Left lung (tissue), 14 donors: ENCODE measurements at places on chromosomes 5 and 9.

DNA sequence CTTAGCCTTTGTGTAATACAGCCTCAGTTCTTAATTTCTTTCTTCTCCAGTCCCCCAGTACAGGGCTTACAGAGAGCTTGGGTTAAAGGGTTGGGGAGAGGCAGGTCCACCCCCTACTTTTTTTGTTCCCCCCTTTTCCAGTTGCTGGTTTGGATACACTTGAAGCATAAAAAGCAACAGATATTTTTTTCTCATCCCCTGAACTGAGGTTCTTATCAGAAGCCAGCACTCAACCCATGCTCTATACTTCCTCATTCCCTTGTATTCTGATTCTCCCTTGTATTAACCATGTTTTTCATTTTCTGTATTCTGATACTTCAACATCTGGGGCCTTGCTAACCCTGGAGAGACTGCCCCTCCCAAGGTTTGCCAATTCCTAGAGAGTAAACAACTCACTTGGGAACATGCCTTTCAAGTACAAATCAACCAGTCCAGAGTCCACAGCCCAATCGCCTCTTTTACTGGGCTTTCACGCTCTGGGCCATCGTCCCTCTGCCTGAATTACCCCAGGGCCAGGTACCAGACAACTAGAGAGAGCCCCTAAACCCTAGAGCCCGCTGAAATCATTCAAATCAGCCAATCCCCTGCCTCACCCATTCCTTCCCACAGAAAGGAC lies 333.4 kb upstream of the PUM3 start:
- H3K27ac ChIP-seq = no peak overlapping the region
- no peaks in the 10 kb centered on the region for H3K36me3 ChIP-seq
- no peak for DNase-seq
- H3K27me3 ChIP-seq = peaks cover 17% of the 10 kb centered on the region

DNA sequence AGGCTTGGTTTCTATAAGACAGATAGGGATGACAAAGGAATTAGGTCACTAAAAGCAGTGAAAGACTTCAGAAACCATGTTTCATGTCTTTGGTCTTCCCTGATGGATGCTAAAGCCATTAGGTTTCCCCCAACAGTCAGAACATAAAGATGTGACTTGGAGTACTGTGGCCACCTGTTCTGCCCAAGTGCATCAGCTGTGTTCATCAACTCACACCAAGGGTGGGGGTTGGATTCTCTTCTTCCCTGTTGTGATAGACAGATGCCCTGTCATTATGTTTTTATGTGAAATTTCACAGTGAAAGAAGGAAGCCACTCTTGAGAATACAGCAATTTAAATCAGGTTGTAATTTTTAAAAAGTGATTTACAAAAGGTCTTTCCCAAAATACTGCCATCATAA lies 196.8 kb downstream of the SH3GL2 start:
- no peak overlapping the region for H3K4me3 ChIP-seq
- DNase-seq = no peak
- H3K36me3 ChIP-seq = no peaks in the 10 kb centered on the region
- H3K27me3 ChIP-seq = no peaks in the 10 kb centered on the region
- no peak overlapping the region for H3K27ac ChIP-seq

DNA sequence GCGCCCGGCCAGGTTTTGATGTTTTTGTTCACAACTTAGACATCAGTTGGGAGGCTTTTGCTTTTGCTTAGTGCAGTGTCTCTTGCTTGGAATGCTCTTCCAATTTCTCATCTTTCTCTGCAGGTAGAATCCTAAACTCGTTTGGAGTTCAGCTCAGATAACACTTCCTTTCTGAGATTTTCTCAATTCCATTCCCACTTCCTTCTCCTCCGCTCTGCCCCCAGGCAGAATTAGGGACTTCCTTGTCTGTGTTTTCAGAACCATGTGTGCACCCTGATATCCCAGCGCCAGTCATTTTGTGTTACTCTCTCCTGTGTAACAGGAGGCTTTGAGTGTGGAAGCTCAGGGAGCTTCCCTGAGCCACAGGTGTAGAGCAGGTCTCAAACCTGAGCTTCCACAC lies 171.0 kb downstream of the INSYN2B start:
- H3K4me3 ChIP-seq = no peak overlapping the region
- peaks cover 12% of the 10 kb centered on the region for H3K36me3 ChIP-seq
- H3K27ac ChIP-seq = no peak overlapping the region
- no peak for DNase-seq

DNA sequence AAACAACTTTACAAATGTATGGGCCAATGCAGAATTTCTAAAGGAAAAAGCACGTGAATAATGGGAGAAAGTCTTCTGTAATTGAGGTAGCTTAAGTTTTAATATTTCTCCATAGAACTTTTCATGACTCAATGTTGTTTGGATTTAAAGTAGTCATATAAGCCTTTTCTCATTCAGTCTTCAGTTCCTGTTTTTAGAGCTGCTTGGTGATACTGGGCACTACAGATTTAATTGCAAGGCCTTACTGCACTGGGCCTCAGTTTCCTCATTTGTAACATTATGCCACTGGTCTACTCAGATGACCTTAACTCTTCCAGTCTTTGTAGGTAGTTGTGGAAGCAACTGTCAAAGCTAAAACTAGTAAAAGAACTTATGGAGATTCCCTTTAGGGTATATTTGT lies 60.4 kb downstream of the WDR41 start:
- no peaks in the 10 kb centered on the region for H3K36me3 ChIP-seq
- H3K4me1 ChIP-seq = no peaks in the 10 kb centered on the region
- H3K27ac ChIP-seq = no peak overlapping the region
- no peak overlapping the region for H3K4me3 ChIP-seq
- no peaks in the 10 kb centered on the region for H3K27me3 ChIP-seq

- no peaks in the 10 kb centered on the region for H3K4me1 ChIP-seq
- no peak overlapping the region for H3K27ac ChIP-seq
- no peaks in the 10 kb centered on the region for H3K36me3 ChIP-seq
- H3K4me3 ChIP-seq = no peak overlapping the region
- DNase-seq = no peak
- no peaks in the 10 kb centered on the region for H3K27me3 ChIP-seq
Observed at GRCh38 chr9:120538339-120538738, 41.6 kb downstream of the CDK5RAP2 start.

- no peaks in the 10 kb centered on the region for H3K36me3 ChIP-seq
- no peaks in the 10 kb centered on the region for H3K27me3 ChIP-seq
- H3K4me3 ChIP-seq = no peak overlapping the region
Observed at GRCh38 chr5:141657937-141658545, 6.8 kb upstream of the FCHSD1 start.

GRCh38 chr5:61619777-61620518 lies 287.9 kb downstream of the ZSWIM6 start:
- DNase-seq = no peak
- no peaks in the 10 kb centered on the region for H3K4me1 ChIP-seq
- H3K27ac ChIP-seq = no peak overlapping the region
- H3K4me3 ChIP-seq = no peak overlapping the region

GRCh38 chr5:32193591-32193990 lies 19.5 kb upstream of the GOLPH3 start:
- no peak overlapping the region for H3K27ac ChIP-seq
- H3K4me1 ChIP-seq = peaks cover 26% of the 10 kb centered on the region
- H3K27me3 ChIP-seq = no peaks in the 10 kb centered on the region
- no peaks in the 10 kb centered on the region for H3K36me3 ChIP-seq
- DNase-seq = peak; percentile 80
- no peak overlapping the region for H3K4me3 ChIP-seq

DNA sequence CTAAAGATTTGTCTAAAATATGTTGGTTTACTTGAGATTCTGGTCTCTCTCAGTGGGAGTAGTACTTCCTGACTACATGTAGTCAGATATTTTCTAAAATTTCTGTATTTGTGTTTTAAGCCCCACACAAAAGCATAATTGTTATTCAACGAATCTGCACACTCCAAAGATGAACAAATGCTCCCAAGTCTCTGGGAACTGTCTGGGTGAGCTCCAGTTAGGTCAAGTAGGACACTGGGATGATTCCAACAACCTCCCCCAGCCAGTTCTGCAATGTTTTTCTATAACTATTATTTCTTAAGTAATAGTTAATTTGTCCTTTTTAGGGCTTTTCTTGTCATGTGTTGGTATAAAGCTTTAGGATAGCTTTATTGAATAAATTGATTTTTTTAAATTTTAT lies 174.6 kb downstream of the FAM174A start:
- H3K27me3 ChIP-seq = no peaks in the 10 kb centered on the region
- H3K4me1 ChIP-seq = peaks cover 13% of the 10 kb centered on the region
- H3K27ac ChIP-seq = no peak overlapping the region
- no peaks in the 10 kb centered on the region for H3K36me3 ChIP-seq

- H3K27me3 ChIP-seq = no peaks in the 10 kb centered on the region
- peaks cover 12% of the 10 kb centered on the region for H3K4me1 ChIP-seq
- H3K36me3 ChIP-seq = no peaks in the 10 kb centered on the region
- H3K27ac ChIP-seq = no peak overlapping the region
- H3K4me3 ChIP-seq = no peak overlapping the region
Observed at GRCh38 chr5:58466939-58467338, 7.1 kb upstream of the PLK2 start.

DNA sequence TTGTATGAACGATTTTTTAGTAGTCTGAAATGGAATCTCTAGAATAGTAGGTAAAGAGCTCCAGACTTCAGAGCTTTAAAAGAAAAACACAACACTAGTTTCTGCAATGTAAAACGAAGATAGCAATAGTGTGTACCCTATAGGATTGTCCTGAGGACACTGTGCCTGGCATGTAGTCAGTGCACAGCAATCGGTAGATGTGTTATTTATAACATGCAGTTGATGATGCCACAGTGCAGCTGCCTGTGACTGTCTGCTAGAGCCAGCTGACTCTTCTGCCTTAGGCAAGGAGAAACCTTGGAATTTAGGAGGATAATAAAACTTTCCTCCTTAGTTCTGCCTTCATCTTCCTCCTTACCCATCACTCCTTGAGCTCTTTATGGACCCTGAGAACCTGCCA lies 27.7 kb upstream of the TMOD1 start:
- H3K4me1 ChIP-seq = no peaks in the 10 kb centered on the region
- no peak overlapping the region for H3K27ac ChIP-seq
- H3K4me3 ChIP-seq = no peak overlapping the region
- H3K27me3 ChIP-seq = no peaks in the 10 kb centered on the region

GRCh38 chr5:150066436-150066835 lies 19.9 kb downstream of the CSF1R start:
- peaks cover 31% of the 10 kb centered on the region for H3K36me3 ChIP-seq
- no peak overlapping the region for H3K27ac ChIP-seq
- H3K4me1 ChIP-seq = no peaks in the 10 kb centered on the region
- no peak overlapping the region for H3K4me3 ChIP-seq

- H3K4me3 ChIP-seq = no peak overlapping the region
- no peaks in the 10 kb centered on the region for H3K27me3 ChIP-seq
- no peak overlapping the region for H3K27ac ChIP-seq
- H3K4me1 ChIP-seq = no peaks in the 10 kb centered on the region
Observed at GRCh38 chr9:107154291-107154690, 128.8 kb upstream of the RAD23B start.

DNA sequence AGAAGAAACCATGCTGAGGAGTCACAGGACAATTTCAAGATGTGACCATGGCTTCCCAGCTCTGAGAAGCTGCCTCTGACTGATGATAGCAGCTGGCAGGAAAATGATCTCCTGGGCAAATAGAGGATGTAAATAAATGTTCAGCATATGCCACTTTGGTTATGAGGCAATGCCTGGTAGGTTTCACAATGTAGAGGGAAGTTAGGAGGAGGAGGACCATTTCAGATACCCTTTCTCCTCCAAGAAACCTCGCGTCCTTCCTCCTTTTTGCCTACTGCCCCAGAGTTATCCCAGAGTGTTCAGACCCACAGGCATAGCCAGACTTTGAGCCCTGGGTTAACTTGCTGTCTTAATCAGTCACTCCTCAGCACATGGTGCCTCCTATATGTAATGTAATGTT lies 541.6 kb upstream of the DAP start:
- no peak overlapping the region for H3K4me3 ChIP-seq
- no peaks in the 10 kb centered on the region for H3K27me3 ChIP-seq
- no peak for DNase-seq

- no peak overlapping the region for H3K27ac ChIP-seq
- H3K36me3 ChIP-seq = no peaks in the 10 kb centered on the region
- no peak overlapping the region for H3K4me3 ChIP-seq
Observed at GRCh38 chr9:34492051-34492450, 30.7 kb downstream of the ENHO start.

DNA sequence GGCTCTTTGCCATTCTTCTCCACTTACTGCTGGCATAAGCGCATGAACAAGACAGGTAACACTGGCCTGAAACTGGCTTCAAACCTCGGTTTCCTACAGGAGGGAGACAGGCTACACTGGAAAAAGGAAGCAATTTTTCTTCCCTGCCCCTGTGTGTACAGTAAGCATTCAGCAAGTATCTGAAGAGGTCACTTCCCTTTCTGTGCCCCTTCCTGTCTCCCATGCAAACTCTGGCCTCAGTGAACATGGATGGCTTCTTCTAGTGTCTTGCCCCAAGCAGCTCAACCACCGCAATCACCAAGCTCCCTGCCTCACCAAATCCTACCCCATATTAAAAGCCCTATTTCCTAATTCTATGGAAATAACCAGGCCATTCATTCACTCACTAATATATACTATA lies 42.4 kb downstream of the SERINC5 start:
- H3K36me3 ChIP-seq = no peaks in the 10 kb centered on the region
- no peak overlapping the region for H3K4me3 ChIP-seq
- H3K27me3 ChIP-seq = no peaks in the 10 kb centered on the region
- peaks cover 46% of the 10 kb centered on the region for H3K4me1 ChIP-seq
- H3K27ac ChIP-seq = peak overlapping the region; percentile 43

GRCh38 chr9:120449566-120449965 lies 130.4 kb downstream of the CDK5RAP2 start:
- H3K27me3 ChIP-seq = no peaks in the 10 kb centered on the region
- no peak overlapping the region for H3K4me3 ChIP-seq
- no peak for DNase-seq
- H3K27ac ChIP-seq = no peak overlapping the region
- peaks cover 44% of the 10 kb centered on the region for H3K36me3 ChIP-seq

GRCh38 chr9:126852086-126852688 lies 8.3 kb upstream of the ZBTB34 start:
- H3K27me3 ChIP-seq = peaks cover 17% of the 10 kb centered on the region
- H3K36me3 ChIP-seq = no peaks in the 10 kb centered on the region
- H3K4me1 ChIP-seq = no peaks in the 10 kb centered on the region
- no peak overlapping the region for H3K27ac ChIP-seq
- no peak for DNase-seq

DNA sequence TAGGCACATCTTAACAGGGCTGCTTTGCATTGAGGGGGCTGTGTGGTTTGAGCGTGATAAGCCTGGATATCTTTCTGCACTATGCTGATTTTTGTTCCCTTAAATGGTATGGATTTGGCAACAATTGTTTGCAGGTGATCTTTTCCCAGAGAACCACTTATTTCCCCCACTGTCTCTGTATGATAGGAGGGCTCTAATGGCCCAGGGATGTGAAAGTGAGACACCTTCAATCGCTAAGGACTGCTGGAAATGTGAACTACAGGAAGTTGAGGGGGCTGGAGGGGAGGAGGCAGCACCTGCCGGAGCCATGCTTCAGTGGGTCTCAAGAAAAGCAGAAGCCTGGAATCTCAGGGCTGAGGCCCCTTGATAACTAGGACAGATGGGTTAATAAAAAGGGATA lies 29.4 kb downstream of the SYK start:
- peaks cover 3% of the 10 kb centered on the region for H3K36me3 ChIP-seq
- no peak overlapping the region for H3K27ac ChIP-seq
- H3K27me3 ChIP-seq = no peaks in the 10 kb centered on the region
- no peak for DNase-seq
- peaks cover 36% of the 10 kb centered on the region for H3K4me1 ChIP-seq

- H3K4me3 ChIP-seq = no peak overlapping the region
- H3K27me3 ChIP-seq = no peaks in the 10 kb centered on the region
- H3K4me1 ChIP-seq = no peaks in the 10 kb centered on the region
Observed at GRCh38 chr5:141777711-141778110, 95.7 kb upstream of the ARAP3 start.
